ENCODE measurements at places on chromosomes 12 and 14. TPM values are rescaled to one million over a fixed set of nuclear protein-coding genes. Genes with fewer than 3 reads are reported as not detected.

Gene HAL
- total RNA-seq: 0.47 TPM

Gene BIN2
- not detected for total RNA-seq

Gene SAMD15
- 2.0 TPM for total RNA-seq

Gene CYP46A1
- 0.59 TPM for total RNA-seq

Gene DPF3
- 8.9 TPM for total RNA-seq

Gene LRP1-AS
- total RNA-seq: not detected

Gene SRRM4
- total RNA-seq: not detected

Gene PRR4
- 0.47 TPM for total RNA-seq

Gene ACOT6
- total RNA-seq: not detected

Gene KSR2
- not detected for total RNA-seq

Gene SLC41A2
- total RNA-seq: 20.2 TPM
